ENCODE measurements at places on chromosomes 3 and 15. TPM values are rescaled to one million over a fixed set of nuclear protein-coding genes. Genes with fewer than 3 reads are reported as not detected.

CATSPER2 gene
- 0.42 TPM for total RNA-seq

SI gene
- total RNA-seq: not detected

ZMAT3 gene
- 12.2 TPM for total RNA-seq

- DNase-seq: no peak
Observed at GRCh38 chr3:171704002-171704401, 106.3 kb downstream of the PLD1 start.

- no peak for DNase-seq
Observed at GRCh38 chr3:124178531-124178930, 186.6 kb upstream of the ROPN1 start.

GRCh38 chr15:92662762-92663161 lies 7.2 kb upstream of the FAM174B start:
- DNase-seq: no peak
